ENCODE measurements at places on chromosomes 12 and 14. TPM values are rescaled to one million over a fixed set of nuclear protein-coding genes. Genes with fewer than 3 reads are reported as not detected.
A peak's percentile ranks its signal among the peaks of the same experiment; 100 is the strongest.

- DNase-seq, result no peak
Measured at GRCh38 chr12:54193434-54193833, 4.6 kb upstream of the SMUG1 start.

DNA sequence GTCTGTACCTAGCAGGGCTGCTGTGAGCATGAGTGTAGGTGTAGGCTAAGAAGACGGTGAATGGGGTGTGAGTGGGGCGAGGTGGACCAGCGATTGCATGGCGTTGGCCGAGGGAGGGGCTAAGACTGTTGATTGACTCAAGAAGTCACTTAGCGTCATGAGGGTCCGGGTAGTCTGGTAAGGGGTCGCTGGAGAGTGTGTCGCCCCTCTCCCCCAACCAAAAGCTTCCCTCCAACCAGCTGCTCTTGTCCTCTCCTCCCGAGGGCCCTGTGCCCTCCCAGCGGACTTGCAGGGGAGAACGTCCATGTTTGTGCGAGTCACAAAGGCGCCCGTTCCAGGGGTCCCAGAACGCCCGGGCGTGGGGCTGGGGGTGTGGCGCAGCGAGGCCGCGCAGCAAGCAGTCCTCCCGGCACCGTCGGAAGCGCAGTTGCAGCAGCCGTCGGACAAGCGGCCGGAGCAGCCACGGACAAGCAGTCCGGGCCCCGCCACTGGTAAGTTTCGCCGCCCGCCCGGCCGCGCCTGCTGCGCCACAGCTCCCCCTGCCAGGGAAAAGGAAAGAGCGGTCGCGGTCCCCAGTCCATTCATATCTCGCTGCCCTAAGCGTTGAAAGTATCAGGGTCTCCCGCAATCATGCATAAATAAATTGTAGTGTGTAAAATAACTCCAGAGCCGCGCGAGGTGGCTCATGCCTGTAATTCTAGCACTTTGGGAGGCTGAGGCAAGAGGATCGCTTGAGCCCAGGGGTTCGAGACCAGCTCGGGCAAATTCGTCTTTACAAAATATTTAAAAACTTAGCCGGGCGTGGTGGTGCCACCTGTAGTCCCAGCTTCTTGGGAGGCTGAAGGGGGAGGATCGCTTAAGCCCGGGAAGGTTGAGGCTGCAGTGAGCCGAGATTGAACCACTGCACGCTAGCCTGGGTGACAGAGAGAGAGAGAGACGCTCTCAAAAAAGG is at the start of gene CCDC63:
CCDC63 (plus strand) TSS at position 373 of the 952 bp plus-strand sequence. CDS start 5,968 bp downstream, outside the sequence.
- no peak for DNase-seq

- no peak for DNase-seq
Measured at GRCh38 chr14:100037353-100037752, 27.9 kb upstream of the EVL start.

The ANG gene
- total RNA-seq, result 9.2 TPM

GRCh38 chr12:69059465-69060457 is 126.8 kb upstream of the CPM start:
- peak; percentile 54 for DNase-seq

The ADAMTS20 gene
- 0.04 TPM for total RNA-seq

DNA sequence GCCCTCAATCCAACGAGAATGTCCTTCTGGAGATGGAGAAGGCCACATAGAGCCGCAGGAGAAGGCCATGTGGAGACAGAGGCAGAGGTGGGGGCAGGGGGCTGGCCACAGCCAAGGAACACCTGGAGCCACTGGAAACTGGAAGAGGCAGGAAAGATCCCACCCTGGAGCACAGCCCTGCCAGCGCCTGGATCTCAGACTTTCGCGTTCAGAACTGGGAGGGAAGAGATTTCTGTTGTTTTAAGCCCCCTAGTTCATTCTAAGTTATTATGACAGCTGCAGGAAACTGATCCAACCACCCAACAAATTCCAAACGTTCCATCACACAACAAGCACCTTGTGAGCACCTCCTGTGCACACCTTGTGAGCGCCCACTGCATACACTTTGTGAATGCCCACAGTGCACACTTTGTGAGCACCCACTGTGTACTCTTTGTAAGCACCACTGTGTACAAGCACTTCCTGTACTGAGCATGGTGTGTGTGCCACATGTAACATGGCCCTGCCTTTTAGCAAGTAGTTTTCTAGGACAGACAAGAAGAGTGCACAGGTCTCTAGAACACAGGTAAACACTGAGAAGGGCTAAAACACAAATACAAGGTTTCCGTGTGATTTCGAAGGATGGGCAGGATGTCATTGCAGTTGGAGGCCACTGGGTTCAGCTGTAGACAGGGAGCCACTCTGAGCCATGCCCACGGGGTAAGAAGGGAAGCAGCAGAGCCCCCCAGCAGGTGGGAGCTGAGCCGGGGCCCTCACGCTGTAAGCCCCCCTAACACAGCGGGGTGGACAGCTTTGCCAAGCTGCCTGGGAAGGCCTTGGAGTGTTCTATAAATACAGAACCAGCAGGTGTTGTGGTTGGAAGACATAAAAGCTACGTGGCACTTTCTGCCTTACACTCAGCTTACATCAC is 15.4 kb downstream of the RIMBP2 start:
- DNase-seq, result no peak

DNA sequence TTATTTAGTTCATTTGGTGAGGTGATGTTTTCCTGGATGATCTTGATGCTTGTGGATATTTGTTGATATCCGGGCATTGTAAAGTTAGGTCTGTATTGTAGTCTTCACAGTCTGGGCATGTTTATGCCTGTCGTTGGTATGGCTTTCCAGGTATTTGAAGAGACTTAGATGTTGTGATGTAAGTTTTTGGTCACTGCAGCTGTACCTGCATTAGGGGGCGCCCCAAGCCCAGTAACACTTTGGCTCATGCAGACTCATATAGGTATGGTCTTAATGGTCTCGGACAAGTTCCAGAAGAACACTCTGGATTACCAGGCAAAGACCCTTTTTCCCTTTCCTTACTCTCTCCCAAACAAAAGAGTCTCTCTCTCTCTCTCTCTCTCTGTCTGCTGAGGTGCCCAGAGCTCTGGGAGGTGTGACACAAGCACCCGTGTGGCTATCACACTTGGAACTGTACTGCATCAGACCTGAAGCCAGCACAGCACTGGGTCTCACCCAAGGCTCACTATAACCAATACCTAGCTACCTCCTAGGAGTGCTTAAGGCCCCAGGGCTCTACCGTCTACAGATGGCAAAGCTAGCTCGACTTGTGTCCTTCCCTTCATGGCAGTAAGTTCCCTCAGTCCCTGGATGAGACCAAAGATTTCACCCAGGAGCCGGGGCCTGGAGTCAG is 425.8 kb upstream of the ATXN7L3B start:
- DNase-seq, result peak; percentile 15

The TESPA1 gene
- 11.7 TPM for total RNA-seq

DNA sequence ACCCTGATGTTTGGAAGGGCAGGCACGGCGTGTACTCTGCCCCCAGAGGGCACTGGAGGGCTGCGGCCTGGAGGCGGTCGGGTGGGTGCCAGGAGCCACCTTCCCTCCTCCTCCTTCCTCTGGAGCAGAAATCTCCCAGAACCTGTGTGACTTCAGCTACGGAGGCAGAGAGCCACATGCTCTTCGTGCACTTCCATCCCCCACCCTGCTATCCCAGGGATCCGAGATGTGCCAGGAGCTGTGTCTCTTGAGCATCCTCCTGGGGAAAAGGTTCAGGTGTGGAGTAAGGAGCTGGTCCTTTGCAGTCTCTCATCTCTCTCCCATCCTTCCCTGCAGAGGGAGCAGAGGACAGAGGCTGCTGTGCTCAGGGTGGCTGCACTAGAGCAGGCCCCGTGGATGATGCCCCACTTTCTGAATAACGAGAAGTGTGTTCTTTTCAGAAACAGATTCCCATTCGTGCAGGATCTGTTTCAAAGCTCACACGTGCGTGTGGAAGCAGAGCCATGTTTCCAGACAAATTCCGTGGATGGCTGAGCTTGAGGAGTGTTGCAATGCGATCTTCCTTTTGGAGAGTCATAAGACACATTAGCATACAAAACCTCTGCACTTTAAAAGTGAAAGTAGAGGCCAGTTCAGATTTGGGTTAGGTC is 162.9 kb downstream of the ADGRD1 start:
- DNase-seq, result no peak

- DNase-seq, result no peak
Measured at GRCh38 chr12:124713041-124713435, 145.6 kb upstream of the NCOR2 start.

GRCh38 chr12:76189851-76190250 is 105.4 kb upstream of the NAP1L1 start:
- DNase-seq, result no peak

- DNase-seq, result peak; percentile 4
Measured at GRCh38 chr12:88518863-88519403, 61.3 kb downstream of the KITLG start.

The SYT1 gene
- 5.5 TPM for total RNA-seq

- no peak for DNase-seq
Measured at GRCh38 chr14:101082436-101083384, 179.2 kb upstream of the RTL1 start.

GRCh38 chr12:28961948-28962384 is 187.1 kb upstream of the FAR2 start:
- no peak for DNase-seq

DNA sequence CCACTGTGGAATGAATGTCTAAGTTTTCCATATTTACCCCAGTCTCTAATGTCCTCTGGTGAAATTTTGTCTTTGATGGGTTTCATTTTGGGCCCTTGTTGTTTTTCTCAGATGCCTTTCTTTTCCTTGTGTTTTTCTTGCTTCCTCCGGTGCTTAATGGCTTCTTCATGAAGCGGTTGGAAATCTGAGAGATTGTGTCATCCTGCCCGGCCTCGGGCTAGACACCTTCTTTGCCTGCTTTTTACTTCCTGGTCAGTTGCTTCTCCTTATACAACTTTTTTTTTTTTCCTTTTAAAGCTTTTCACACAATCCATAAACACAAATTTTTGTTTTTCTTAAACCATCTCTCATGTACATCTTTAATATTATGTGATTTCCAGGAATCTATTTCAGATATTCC is 7.1 kb downstream of the ETV6 start:
- DNase-seq, result no peak

- peak; percentile 55 for DNase-seq
Measured at GRCh38 chr12:115294453-115295133, 610.6 kb upstream of the TBX3 start.

GRCh38 chr12:101111441-101111840 is 98.6 kb downstream of the SLC5A8 start:
- DNase-seq, result no peak

- DNase-seq, result no peak
Measured at GRCh38 chr12:795305-795704, 42.9 kb downstream of the WNK1 start.

The SCNN1A gene
- total RNA-seq, result 1.7 TPM

The DCAF4 gene
- total RNA-seq, result 19.4 TPM

DNA sequence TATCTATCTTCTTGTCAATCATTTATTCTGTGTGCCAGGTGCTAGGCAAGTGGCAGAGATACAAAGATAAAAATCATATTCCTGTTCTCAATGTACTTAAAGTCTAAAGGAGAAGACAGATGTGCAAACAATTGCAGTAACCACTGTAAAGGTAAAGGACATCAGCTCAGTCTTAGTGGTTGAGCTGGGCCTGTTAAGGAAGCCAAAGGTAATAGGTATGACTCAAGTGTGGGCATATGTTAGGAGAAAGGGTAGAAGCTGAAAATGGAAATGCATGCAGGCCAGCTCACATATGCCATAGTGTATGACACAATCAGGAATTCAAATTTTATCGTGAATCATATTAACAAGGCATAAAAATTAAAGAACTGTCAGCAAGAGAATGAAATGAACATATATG is 49.8 kb downstream of the FAR2 start:
- DNase-seq, result no peak

The KCNH3 gene
- total RNA-seq, result 1.6 TPM

GRCh38 chr12:47686645-47687240 is 19.1 kb downstream of the RPAP3 start:
- DNase-seq, result peak; percentile 37

- DNase-seq, result peak; percentile 59
Measured at GRCh38 chr12:106138633-106139421, at the start of gene NUAK1. Gene NUAK1 (minus strand): TSS chr12:106138954. CDS start chr12:106138653, 301 bp downstream.

- DNase-seq, result no peak
Measured at GRCh38 chr12:121580959-121581685, at the start of gene KDM2B. Gene KDM2B (minus strand): TSS chr12:121581023. CDS start chr12:121580911, 112 bp downstream.

The ANKRD33 gene
- total RNA-seq, result not detected

- DNase-seq, result no peak
Measured at GRCh38 chr14:69663300-69663643, 51.9 kb downstream of the SUSD6 start.

The TPH2 gene
- total RNA-seq, result not detected

DNA sequence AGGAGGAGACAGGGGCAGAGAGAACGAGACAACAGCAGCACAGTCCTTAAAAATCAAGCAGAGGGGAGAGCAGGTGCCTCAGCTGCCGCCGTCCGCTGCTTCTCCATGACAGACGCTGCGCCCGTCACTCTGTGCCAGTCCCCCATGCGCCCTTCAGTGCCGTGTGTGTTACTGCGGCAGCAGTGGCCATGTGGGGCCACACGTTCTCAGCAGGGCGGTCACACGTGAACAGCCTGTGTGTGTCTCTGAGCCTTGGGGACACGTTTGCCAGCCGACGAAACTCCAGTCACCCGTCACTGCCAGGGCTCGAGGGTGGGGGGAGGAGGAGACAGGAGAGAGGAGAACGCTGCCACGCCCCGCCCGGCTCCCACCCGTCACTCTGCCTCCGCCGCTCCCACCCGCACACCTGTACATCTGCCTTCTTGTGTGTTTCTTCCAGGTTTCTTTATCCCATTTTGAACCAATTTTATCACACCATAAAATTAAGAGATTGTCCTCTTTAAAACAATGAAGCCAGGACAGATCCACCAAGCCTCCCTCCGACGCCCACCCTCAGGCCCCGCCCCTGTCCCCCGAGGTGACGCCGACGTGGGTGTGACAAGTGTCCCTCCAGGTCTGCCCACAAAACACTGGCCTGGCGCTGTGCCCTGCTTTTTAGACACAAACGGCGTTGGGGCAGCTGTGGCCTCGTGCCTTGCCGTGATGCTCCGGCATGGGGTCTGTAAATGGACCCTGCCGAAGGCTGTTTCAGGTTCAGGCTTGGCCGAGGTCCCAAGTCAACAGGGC is 58.2 kb downstream of the GALNT9 start:
- DNase-seq, result no peak

GRCh38 chr14:62364800-62365280 is 602.6 kb downstream of the SNAPC1 start:
- DNase-seq, result no peak

DNA sequence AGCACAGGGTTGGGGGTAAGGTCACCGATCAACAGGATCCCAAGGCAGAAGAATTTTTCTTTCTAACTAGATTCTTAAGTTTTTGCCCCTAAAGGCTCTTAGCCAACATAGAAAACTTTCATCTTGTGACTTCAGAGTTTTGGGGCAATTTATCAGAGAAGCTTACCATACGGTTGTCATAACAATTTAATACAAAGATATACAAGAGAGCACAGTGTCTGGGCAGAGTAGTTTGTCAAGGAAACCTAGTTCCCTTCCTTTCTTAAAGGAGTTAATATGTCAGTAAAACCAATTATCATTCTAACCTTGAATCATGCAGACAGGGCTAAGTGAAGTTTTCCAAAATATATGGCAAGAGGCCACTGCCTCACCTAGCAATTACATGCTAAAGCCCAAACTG is 18.4 kb downstream of the NR2C1 start:
- DNase-seq, result no peak

The STAB2 gene
- not detected for total RNA-seq
